ENCODE measurements at places on chromosomes 3 and 15.
A peak's percentile ranks its signal among the peaks of the same experiment; 100 is the strongest.

- DNase-seq: no peak
These were observed 23.6 kb downstream of the PLEKHO2 start for GRCh38 chr15:64865126-64865997.

GRCh38 chr3:183515968-183516851 is 39.3 kb downstream of the KLHL6 start:
- no peak for DNase-seq

DNA sequence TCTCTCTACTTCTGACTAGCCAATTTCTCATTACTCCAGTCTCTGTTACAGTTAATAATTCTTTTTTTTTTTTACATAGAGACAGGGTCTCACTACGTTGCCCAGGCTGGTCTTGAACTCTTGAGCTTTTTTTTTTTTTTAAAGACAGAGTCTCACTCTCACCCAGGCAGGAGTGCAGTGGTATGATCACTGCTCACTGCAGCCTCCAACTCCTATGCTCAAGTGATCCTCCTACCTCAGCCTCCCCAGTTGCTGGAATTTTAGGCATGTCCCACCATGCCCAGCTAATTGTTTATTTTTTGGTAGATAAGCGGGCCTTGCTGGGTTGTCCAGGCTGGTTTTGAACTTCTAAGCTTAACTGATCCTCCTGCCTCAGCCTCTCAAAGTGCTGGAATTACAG is 13.6 kb downstream of the IP6K1 start:
- no peak for DNase-seq

DNA sequence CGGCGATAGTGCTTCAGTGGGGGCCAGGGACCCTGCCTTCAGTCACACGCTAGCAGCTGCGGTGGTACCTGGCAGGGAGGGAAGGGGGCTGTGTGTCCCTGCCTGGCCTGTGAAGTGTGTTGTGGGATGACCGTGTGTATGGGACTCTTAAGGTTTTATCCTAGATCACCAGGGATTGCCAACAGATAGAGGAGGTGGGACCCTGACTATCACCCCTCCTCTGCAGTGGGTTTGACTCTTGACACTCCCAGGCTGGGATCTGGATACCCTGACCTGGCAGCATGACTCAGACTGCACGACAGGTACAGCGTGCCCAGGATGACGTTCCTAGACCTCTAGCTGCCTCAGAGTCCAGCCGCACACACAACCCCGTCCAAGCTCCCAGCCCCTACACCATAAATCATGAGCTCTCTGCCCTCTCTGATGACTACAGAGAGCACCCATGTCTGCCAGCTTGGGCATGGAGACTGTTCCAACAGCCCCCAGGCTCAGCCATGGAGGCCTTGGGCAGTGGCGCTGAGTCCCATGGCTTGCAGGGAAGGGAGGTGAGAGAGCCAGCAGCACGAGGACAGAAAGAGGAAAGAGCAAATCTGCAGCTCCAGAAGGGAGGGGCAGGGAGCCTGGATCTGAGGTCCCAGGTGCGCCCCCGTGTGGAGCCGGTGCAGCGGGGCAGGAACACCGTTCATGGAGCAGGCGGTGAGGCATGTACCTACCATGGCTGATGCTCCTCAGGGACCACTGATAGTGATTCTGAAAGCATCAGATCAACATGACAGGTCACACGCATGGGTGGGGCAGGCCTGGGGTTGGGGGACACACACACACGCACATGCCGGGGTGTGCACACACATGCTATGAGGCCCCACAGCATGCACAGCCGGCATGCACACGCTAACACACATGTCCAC is 71.0 kb downstream of the ADAMTS7 start:
- peak; percentile 58 for DNase-seq

DNA sequence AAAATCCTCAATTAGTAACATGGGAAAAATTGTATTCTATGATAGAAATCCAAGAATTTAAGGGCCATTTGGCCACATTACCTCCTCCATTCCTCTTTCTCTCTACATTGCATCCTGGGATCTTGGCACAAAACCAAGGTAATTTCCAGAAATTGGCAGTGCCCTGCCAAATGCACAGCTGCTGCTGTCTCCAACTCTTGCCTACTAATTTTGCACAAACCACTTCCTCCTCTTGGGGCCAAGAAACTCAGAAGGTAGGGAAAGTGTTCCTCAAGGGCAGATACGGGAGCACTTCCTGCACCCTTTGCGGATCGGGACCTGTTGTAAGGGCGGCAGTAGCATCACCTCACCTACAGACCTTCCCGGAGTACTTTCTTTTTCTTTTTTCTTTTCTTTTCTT is 57.8 kb downstream of the MAP3K13 start:
- no peak for DNase-seq

DNA sequence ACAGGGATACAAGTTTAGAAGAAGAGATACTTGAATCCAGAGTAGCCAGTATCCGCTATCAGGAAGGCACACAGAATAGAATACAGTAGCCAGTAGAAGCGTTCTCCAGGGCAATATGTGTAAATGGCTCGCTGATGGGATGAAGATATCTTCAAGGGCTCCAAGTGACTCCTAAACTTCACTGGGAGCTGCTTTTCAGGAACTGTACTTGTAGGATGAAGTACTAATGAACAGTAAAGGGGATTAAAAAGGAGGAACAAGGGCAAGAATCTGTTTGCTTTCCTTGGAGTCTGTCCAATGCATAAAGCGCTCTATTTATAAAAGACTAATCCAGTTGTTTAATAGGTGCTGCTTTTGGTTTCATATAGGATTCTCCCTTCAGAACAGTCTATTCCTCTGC is 78.4 kb downstream of the THRB start:
- DNase-seq: no peak

GRCh38 chr15:85027033-85027380 is 45.4 kb downstream of the PDE8A start:
- no peak for DNase-seq

GRCh38 chr15:40320409-40320808 is 3.1 kb upstream of the INAFM2 start:
- no peak for DNase-seq

DNA sequence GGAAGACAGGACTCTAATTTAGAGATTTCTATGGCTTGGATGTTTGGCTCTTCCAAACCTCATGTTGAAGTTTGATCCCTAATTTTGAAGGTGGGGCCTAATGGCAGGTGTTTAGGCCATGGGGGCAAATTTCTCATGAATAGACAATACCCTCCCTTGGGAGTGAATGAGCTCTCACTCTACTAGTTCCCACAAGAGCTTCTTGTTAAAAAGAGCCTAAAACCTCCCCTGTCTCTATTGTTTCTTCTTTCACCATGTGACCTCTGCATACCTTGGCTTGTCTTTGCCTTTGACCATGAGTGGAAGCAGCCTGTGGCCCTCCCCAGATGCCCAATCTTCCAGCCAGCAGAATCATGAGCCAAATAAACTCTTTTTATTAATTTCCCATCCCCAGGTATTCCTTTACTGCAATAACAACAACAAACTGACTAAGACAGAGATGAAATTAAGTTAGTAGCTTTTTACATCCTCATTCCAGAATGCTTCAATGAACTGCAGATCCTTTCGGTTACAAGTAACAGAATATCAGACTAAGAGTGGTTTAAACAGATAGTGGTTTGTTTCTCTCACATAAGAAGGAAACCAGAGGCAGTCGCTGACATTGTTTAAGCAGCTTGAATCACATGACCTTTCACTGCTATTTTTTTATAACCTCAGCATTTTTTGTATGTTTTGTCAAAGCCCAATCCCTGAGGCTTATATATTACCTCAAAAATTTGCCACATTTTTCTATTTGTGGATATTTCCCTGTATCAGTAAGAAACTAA is 1013.3 kb upstream of the SEMA6D start:
- no peak for DNase-seq

GRCh38 chr15:74809242-74809641 is 3.4 kb upstream of the LMAN1L start:
- DNase-seq: no peak

- DNase-seq: no peak
These were observed 192.7 kb upstream of the SLC2A2 start for GRCh38 chr3:171219258-171219657.

DNA sequence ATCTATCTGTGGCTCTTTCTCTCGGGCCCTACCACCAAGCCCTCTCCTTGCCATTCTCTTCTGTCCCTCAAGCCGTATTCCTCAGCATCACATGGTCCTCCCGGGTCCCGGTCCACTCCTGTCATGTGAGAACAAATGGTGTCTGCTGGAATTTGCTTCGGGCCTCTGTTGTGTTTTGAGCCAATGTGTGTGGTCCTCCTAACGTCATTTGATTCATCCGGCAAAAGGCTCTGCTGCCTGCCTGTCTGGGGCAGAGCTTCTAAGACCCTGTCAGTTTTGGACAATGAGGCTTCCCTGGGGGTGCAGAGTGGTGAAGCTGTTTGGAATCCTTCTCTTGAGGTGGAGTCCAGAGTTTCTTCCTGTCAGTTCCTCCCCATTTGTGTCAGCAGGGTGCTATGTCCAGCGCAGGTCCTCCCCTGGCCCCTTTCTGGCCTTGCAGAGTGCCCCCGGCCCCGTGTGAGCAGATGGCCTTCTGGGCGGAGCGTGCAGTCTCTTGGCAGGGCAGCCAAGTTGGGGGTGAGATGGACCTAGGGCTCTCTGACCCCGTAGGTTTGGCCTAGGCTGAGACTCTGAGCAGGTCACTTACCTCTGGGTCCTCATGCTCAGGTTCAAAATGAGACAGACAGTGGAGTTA is 93.6 kb downstream of the APBA2 start:
- no peak for DNase-seq

DNA sequence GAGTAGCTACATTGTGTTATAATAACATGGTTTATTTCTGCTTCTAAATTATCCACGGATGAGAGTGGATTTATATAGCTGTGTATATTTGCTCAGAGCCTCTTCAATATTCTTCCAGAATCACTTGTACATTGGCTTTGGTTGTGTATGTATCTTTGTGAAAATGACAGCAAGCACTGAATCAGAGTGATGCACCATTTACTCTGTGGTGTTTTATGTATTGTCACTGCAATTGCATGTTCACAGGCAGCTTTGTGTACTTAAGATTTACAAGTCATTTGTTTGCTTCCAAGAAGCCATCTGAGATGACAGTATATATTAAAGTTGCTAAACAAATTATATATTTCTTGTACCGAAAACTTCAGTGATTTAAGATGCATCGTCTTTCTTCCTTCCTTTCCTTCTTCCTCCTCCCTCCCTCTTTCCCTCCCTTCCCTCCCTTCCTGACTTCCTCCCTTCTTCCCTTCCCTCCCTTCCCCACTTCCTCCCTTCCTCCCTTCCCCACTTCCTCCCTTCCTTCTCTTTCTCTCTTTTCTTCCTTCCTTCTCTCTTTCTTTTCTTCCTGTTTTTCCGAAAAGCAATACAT is 362.3 kb upstream of the GOLIM4 start:
- no peak for DNase-seq

GRCh38 chr3:137471558-137472204 is 292.4 kb upstream of the SOX14 start:
- no peak for DNase-seq

GRCh38 chr15:69908060-69908459 is 189.7 kb downstream of the TLE3 start:
- no peak for DNase-seq

All from SHP77 treated with DMSO at 0.1 percent for 48 hours (cell line).